ENCODE measurements at places on chromosomes 1 and 21. TPM values are rescaled to one million over a fixed set of nuclear protein-coding genes. Genes with fewer than 3 reads are reported as not detected.
A peak's percentile ranks its signal among the peaks of the same experiment; 100 is the strongest.

DNA sequence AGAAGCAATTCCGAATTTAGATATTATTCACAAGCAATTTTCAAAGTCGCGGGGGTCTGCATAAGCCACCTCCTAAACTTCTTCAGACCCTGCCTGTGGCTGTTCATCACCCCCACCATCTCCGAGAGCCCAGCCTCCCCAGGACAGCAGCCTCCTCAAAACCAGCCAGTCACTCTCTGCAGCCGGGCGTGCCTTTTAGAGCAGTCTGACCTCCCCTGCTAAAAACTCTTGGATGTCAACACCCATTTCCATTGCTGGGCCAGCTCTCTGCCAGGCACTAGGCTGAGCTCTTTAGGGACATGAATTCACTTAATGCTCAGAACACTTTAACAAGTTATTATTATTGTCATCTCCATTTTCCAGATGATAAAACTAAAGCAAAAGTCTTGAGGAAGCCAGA is 11.7 kb downstream of the ADPRS start:
- peak; percentile 59 for DNase-seq

- no peak for DNase-seq
Observed at GRCh38 chr21:38590449-38591217, 92.4 kb upstream of the ERG start.

- no peak for DNase-seq
Observed at GRCh38 chr1:247362153-247362552, 30.5 kb upstream of the ZNF496 start.

PTPN22 gene
- total RNA-seq = 6.7 TPM

DNA sequence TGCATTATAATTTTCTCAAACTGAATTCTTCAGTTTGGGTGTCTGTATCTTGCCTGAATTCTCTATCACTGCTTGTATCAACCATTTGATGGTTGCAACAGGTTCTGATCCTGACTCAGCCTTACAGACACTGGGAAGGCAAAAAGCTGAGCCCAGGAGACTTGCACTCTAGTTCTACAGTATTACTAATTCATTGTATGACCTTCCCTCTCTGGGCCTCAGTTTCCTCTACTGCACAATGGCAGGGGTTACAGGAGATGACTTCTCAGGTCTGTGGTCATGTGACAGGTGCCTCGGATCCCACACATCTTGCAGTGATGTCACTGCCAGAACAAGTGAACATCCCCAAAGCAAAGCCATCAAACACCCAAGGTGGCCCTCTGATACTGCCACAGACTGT is 38.7 kb downstream of the RRAGC start:
- no peak for DNase-seq

GRCh38 chr21:34967509-34968289 is 81.4 kb downstream of the RUNX1 start:
- DNase-seq = no peak

GRCh38 chr1:12173631-12174121 is 6.9 kb downstream of the TNFRSF1B start:
- peak; percentile 88 for DNase-seq

RAB42 gene
- 4.3 TPM for total RNA-seq

DNA sequence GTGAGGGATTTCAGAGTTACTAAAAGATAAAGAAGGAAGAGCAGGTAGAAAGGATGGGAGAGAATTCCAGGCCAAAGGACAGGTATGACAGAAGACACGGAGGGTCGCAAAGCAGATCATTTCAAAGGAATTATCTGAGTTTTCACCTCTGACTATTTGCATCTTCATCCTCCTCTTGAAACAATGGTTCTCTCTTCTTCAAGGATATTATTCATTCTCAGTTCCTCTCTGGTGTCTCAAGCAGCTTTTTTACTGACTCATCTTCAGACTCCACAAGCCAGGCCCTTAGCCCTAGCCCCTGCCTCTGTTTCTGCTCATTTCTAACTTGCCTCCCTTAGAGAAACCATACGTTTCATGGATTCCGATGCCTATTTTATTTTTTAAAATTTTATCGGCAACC is 15.0 kb downstream of the DDX59 start:
- no peak for DNase-seq

USP48 gene
- 52.4 TPM for total RNA-seq

- DNase-seq = no peak
Observed at GRCh38 chr1:99305626-99306025, 41.3 kb downstream of the PLPPR4 start.

RGS4 gene
- 11.9 TPM for total RNA-seq

NLRP3 gene
- total RNA-seq = 7.0 TPM

DNA sequence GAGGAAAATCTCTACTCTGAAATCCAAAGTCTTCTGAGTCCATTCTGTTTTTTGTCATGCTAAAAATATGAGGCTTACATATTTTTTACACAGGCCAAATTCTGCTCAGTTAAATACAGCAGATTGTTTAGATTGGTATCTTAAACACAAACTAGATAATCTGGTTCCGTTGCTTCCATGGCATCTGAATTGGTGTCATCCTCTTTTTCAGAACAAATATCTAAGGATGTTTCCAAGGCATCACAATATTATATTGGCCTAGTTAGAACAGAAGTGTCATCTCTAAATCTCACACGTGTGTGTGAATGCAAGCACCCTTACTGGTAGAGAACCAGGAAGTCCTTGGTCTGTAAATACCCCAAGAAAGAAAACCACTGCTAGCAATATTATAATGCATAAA is 151.2 kb downstream of the NRIP1 start:
- DNase-seq = no peak

- no peak for DNase-seq
Observed at GRCh38 chr1:63937461-63938022, 163.7 kb downstream of the ROR1 start.

DNA sequence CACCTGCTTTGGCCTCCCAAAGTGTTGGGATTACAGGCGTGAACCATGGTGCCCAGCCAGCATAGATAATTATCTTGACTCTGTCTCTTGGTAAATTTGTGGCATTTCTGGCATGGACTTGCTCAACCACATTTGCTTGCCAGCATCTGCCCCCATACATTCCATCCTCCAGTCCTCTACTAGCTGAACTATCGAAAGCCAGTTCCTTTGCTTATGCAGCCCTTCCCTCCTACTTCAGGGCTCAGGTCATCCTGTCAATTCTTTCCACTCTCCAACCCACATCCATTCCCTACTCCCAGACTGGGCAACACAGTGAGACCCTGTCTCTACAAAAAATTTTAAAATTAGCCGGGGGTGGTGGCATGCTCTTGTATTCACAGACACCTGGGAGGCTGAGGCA is 13.0 kb upstream of the UQCRHL start:
- peak; percentile 6 for DNase-seq

DNA sequence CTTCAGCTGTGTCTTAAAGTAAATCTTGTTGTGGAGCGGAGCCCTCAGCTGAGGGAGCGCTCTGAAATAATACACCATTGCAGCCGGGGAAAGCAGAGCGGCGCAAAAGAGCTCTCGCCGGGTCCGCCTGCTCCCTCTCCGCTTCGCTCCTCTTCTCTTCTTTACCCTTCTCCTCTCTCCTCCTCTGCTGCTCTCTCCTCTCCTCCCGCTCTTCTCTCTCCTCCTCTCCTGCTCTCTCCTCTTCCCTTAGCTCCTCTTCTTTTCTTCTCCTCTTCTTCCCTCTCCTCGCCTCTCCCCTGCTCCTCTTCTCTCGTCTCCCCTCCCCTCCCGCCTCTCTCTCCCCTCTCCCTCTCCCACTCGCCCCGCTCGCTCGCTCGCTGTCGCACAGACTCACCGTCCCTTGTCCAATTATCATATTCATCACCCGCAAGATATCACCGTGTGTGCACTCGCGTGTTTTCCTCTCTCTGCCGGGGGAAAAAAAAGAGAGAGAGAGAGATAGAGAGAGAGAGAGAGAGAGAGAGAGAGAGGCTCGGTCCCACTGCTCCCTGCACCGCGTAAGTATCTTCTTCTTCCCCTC is at the start of gene PROX1:
PROX1 (plus strand) TSS at position 47 of the 580 bp plus-strand sequence. CDS start 8,563 bp downstream, outside the sequence.
- no peak for DNase-seq

GRCh38 chr1:162040001-162040400 is 16.3 kb upstream of the OLFML2B start:
- no peak for DNase-seq

OR2T2 gene
- not detected for total RNA-seq

S100A6 gene
- total RNA-seq = 934 TPM

DMBX1 gene
- total RNA-seq = not detected

DNA sequence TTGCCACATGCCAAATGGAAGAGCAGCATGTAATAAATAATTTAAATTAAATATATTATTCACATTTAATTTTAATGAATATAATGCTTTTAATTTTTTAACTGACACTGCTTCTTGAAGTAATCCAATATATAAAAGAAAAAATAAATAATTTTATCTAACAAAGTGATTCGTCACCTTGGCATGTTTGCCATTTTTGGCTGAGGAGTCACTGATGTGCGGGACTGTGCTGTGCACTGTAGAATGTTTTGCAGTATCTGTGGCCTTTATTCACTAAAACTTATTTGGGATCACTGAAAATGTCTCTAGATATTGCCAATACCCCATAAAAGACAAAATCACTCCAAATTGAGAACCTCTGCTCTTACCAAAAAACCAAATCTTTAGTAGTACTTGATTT is 807.8 kb downstream of the BRINP3 start:
- DNase-seq = no peak

ASCL5 gene
- not detected for total RNA-seq

DNA sequence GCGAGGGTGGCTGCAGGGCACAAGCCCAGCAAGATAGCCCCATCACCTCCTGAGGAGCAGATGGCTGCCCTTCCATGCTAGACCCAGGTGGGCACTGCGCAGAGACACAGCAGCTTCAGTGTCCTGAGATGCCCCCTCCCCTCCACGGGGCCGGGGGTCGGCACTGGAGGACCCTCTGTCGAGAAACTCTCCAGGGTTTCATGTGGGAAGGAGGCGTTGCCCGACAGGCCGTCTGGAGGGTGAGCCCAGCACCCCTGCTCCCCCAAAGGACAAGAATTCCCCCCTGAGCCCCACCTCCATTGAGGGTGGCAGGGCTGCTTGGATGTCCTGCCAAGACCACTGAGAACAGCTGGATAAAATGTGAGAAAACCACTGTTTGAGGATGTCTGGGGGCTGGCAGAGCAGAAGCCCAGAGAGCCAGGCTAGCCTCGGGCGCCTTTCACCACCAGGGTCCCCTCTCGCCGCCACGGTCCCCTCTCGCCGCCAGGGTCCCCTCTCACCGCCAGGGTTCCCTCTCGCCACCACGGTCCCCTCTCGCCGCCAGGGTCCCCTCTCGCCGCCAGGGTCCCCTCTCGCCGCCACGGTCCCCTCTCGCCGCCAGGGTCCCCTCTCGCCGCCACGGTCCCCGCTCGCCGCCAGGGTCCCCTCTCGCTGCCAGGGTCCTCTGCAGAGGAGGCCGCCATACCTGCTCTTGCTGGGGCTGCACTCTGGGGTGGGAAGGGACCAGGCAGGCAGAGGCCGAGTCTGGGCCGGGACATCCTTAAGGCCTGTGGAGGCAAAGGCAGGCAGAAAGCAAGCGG is 44.2 kb downstream of the SLC19A1 start:
- DNase-seq = peak; percentile 30
